DMS79 treated with DMSO at 0.1 percent for 48 hours (cell line): ENCODE measurements at places on chromosomes 13 and 19.

DNA sequence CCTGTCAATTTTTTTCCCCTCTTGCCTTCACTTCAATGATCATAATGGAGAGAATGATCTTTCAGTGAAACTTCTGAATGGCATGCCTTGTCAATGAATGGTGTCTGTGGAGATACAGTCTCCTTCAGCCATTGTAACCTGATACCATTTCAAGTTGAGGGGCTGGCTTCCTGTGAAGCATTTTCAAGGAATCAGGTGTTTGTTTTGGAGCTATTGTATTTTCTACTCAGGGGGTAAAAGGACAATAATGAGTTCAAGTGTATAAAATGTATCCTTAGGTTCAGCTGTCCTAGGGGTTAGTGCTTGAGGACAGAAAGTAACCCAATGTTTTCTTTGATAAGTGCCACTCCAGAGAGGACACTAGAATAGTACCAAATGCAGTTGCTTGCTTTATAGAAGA is 23.8 kb upstream of the CBY2 start:
- peak; percentile 54 for DNase-seq

GRCh38 chr13:51726446-51727193 is 77.3 kb downstream of the DHRS12 start:
- no peak for DNase-seq

DNA sequence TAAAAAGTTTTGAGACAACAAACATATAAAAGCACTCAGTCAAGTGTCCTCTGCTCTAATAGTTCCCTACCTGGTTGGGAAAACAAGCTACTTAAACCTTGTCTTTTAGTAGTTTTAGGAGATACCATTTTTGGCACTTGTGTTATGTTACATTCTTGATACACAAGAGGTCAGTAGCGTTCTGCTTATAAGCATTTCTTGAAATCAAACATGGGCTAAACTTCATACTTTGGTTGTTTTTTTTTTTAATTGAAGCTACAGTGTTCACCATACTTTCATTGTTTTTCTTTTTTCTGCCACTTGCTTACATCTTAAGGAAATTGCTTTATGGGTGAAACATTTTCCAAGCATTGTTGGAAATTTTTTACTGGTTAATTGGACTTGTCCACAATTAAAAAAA is 12.9 kb downstream of the NHLRC3 start:
- peak; percentile 21 for DNase-seq

- DNase-seq: no peak
Observed at GRCh38 chr19:1435378-1435989, 2.7 kb upstream of the RPS15 start.

- no peak for DNase-seq
Observed at GRCh38 chr19:46692918-46693722, 23.8 kb downstream of the PRKD2 start.

GRCh38 chr19:5844456-5845433 is 5.2 kb upstream of the FUT6 start:
- DNase-seq: no peak

DNA sequence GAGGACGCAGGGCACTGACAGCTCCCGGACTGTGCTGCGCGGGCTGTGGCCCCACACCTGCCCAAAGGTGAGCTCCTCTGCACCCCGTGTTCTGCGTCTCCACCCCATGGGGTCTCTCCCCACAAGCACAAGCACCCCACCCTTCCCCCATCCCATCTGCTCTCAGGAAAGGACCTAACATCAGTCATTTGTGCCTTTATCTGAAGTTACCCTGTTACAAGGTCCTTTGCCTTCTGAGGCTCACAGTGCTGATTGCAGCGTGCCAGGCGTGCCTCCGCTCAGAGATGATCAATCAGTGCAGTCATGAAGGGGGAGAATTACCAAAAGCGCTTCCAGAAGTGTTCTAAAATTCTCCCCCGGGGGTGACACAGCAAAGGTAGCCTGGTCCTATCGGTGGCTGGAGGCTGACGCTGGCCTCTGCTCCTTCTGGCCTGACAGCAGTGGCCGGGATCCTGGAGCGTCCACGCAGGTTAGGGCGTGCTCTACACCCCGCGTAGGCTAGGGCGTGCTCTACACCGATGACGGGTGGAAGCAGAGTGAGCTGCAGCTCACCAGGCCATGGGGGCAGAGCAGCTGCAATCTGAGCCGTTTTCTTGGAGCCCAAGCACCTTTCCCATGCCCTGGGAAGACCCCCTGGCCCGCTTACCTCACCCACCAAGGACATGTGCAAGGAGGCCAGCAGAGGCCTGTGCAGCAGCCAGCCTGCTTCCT is 84.7 kb upstream of the TM9SF2 start:
- DNase-seq: no peak

GRCh38 chr13:39035204-39035603 is 2.7 kb downstream of the PROSER1 start:
- DNase-seq: no peak

DNA sequence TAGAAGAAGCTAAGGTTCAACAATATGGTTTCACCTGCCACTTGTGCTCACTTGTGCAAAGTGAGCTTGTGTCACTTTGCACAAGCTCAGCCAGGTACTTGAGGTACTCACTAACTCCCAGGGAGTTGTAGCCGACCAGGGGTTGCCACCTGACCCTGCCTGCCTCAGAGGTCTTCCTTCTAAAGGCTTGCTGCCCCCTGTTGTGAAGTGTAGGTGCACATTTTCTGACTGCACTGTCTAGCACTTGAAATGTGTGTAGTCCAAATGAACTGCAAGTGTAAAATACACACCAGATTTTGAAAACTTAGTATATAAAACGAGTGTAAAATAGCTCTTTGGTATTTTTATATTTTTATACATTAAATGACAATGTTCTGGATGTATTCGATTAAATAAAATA is 230.8 kb downstream of the DLEU7 start:
- no peak for DNase-seq

DNA sequence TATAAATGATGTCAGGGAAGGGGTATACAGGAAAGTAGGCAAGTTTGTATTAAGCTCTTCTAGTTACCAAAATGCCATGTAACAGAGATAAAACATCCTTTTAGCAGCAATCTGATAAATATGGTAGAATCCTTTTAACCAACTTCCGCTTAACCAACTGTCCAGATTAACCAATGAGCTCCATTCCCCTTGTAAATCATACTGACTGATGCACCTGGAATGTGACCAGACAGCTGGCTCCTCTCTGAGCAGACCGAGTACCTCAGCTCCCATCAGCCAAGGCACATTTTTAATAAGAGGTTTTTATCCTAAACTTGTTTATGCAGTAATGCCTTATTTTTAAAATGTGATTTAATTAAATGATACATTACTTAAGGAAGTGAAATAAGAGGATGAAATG is 66.4 kb downstream of the KLF12 start:
- no peak for DNase-seq

DNA sequence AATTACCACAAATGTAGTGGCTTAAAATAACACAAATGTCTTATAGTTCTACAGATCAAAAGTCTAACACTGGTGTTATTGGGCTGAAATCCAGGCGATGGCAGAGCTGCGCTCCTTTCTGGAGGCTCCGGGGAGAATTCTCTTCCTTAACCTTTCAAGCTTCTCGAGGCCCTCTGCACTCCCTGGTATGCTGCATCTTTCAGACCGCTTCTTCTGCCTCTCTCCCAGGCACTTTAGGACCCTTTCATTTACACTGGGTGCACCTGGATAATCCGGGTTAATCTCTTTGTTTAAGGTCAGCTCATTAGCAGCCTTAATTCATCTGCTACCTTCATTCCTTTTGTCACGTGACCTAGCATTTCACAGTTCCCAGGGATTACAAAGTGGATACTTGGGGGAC is 211.3 kb upstream of the RFC3 start:
- no peak for DNase-seq
